Suprapubic skin (tissue), 4 donors: ENCODE measurements at places on chromosomes 12 and 14.

GRCh38 chr14:60532442-60532841 lies 23.5 kb downstream of the SIX6 start:
- no peak for DNase-seq
- no peaks in the 10 kb centered on the region for H3K36me3 ChIP-seq

- no peaks in the 10 kb centered on the region for H3K36me3 ChIP-seq
- no peak overlapping the region for H3K4me3 ChIP-seq
- no peak for DNase-seq
- no peaks in the 10 kb centered on the region for H3K27me3 ChIP-seq
- no peaks in the 10 kb centered on the region for H3K4me1 ChIP-seq
- no peak overlapping the region for H3K27ac ChIP-seq
These were observed 34.7 kb downstream of the CYP46A1 start for GRCh38 chr14:99718811-99719192.

DNA sequence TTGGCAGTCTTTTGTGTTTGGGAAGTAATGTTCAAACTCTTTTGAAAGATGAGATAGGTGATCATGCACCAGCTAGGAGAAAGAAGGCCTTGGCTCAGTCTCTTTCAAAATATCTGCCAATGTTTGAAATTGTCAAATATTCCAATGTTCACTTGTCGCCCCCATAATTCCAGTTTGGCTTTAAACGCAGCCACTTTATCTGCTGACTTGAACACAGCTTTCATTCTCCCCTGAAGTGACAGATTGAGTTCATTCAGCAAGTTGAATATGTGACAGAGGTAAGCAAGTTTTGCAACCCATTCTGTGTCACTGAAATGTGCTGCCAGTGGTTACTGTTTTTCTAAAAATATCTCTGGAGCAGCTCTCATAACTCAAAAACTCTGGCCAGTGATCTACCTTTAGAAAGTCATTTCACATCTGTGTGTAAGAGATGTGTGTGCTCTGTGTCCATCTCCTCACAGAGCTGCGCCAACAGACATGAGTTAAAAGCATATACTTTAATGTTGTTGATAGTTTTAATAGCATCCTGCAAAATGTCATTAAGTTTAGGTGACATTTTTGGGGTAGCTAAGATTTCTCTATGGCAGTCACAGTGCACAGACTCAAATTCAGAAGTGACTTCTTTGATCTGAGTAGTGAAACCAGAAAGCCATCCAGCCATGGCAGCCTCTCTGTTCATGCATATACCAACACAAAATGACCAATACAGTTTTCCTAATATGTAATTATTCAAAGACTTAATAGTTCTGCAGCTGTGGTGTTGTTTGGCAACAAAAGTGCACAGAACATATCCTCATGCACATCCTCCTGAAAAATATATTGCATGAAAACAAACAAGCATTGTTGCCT lies 614.3 kb upstream of the MIS18BP1 start:
- H3K4me3 ChIP-seq, result no peak overlapping the region
- no peaks in the 10 kb centered on the region for H3K36me3 ChIP-seq
- H3K27me3 ChIP-seq, result no peaks in the 10 kb centered on the region
- no peaks in the 10 kb centered on the region for H3K4me1 ChIP-seq
- H3K27ac ChIP-seq, result no peak overlapping the region

DNA sequence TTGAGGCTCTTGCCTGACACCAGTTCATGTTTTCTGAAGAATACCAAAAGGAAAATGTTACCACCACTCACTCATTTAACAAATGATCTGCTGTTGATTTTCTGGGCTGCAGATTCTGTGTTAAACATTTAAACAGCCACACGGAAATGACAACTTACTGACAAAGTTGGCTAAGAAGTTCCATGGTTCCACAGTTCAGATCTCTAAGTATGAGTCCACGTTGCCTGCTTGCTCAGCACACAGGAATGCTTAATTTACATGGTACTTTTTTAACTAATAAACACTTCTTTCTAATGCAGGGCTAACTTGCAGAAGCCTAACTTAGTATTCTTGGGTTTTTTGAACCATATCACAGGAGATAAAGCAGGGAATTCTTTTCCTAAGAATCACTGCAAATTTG lies 34.7 kb downstream of the PTGER2 start:
- peaks cover 21% of the 10 kb centered on the region for H3K4me1 ChIP-seq
- H3K27ac ChIP-seq, result peak overlapping the region; percentile 31
- H3K4me3 ChIP-seq, result no peak overlapping the region
- no peak for DNase-seq

GRCh38 chr14:24361326-24361725 lies 6.7 kb upstream of the NFATC4 start:
- no peak overlapping the region for H3K4me3 ChIP-seq
- no peak overlapping the region for H3K27ac ChIP-seq
- H3K36me3 ChIP-seq, result no peaks in the 10 kb centered on the region
- peaks cover 16% of the 10 kb centered on the region for H3K4me1 ChIP-seq
- no peaks in the 10 kb centered on the region for H3K27me3 ChIP-seq
- DNase-seq, result no peak

- H3K4me1 ChIP-seq, result no peaks in the 10 kb centered on the region
- H3K27me3 ChIP-seq, result no peaks in the 10 kb centered on the region
- H3K4me3 ChIP-seq, result no peak overlapping the region
- H3K27ac ChIP-seq, result no peak overlapping the region
- no peak for DNase-seq
- H3K36me3 ChIP-seq, result peaks cover 96% of the 10 kb centered on the region
These were observed 21.0 kb downstream of the ANKLE2 start for GRCh38 chr12:132740652-132741051.

- no peaks in the 10 kb centered on the region for H3K27me3 ChIP-seq
- H3K36me3 ChIP-seq, result no peaks in the 10 kb centered on the region
- no peak overlapping the region for H3K4me3 ChIP-seq
- H3K27ac ChIP-seq, result no peak overlapping the region
These were observed 86.9 kb downstream of the FSCB start for GRCh38 chr14:44420226-44420625.

GRCh38 chr14:90867501-90867900 lies 51.3 kb upstream of the TTC7B start:
- no peak for DNase-seq
- H3K27me3 ChIP-seq, result no peaks in the 10 kb centered on the region
- H3K4me3 ChIP-seq, result no peak overlapping the region
- no peaks in the 10 kb centered on the region for H3K36me3 ChIP-seq

GRCh38 chr14:20422886-20423285 lies 9.6 kb upstream of the TEP1 start:
- no peaks in the 10 kb centered on the region for H3K27me3 ChIP-seq
- DNase-seq, result no peak
- no peak overlapping the region for H3K4me3 ChIP-seq
- H3K27ac ChIP-seq, result no peak overlapping the region
- H3K4me1 ChIP-seq, result no peaks in the 10 kb centered on the region

GRCh38 chr14:77520555-77520954 lies 21.9 kb upstream of the ISM2 start:
- no peak overlapping the region for H3K4me3 ChIP-seq
- H3K4me1 ChIP-seq, result no peaks in the 10 kb centered on the region
- no peak for DNase-seq
- H3K36me3 ChIP-seq, result peaks cover 53% of the 10 kb centered on the region
- no peak overlapping the region for H3K27ac ChIP-seq

GRCh38 chr12:128970110-128970509 lies 116.8 kb downstream of the GLT1D1 start:
- no peak for DNase-seq
- H3K27ac ChIP-seq, result no peak overlapping the region
- no peak overlapping the region for H3K4me3 ChIP-seq
